Thoracic aorta (tissue), 2 donors: ENCODE measurements at places on chromosomes 2 and 18.

DNA sequence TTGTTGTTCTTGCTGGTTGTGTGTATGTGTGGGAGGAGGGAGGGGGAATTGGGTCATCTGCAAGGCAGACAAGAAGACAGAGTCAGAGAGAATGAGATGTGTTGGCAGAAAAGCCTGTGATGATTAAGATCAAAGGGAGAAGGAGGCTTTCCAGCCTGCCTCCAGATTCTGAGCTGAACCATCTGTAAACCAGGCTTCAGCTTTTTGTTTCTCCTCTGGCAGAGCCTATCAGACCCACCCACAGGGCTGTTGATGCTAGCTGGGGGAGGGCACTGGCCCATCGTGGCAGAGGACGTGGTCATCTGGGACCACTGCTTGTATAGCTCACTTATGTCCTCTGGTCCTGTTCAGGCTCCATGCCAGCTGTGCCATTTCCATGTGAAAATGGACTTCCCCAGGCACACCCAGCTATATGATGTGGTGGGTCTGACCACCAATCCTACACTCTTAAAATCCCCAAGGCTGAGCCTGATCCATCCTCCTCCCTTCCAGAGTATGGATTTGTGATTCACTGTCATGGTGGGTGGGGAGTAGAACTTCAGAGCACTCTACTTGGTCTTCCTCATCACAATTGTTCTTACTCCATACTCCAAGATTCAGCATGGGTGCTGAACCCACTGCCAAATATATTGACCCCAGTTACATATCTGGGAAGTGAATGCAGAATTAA, 27.8 kb upstream of the COL6A3 start:
- no peak overlapping the region for H3K27ac ChIP-seq
- peaks cover 9% of the 10 kb centered on the region for H3K4me1 ChIP-seq
- H3K27me3 ChIP-seq: no peaks in the 10 kb centered on the region

- no peaks in the 10 kb centered on the region for H3K4me1 ChIP-seq
- no peak overlapping the region for H3K4me3 ChIP-seq
Measured at GRCh38 chr18:28189400-28190239, 12.7 kb upstream of the CDH2 start.

- no peak for DNase-seq
- H3K27ac ChIP-seq: no peak overlapping the region
- no peak overlapping the region for H3K4me3 ChIP-seq
- H3K4me1 ChIP-seq: no peaks in the 10 kb centered on the region
- no peaks in the 10 kb centered on the region for H3K36me3 ChIP-seq
Measured at GRCh38 chr18:10329101-10329500, 125.3 kb upstream of the APCDD1 start.

- DNase-seq: no peak
- H3K27me3 ChIP-seq: no peaks in the 10 kb centered on the region
- no peak overlapping the region for H3K27ac ChIP-seq
- H3K4me1 ChIP-seq: no peaks in the 10 kb centered on the region
Measured at GRCh38 chr2:149679286-149679685, 91.7 kb upstream of the MMADHC start.

DNA sequence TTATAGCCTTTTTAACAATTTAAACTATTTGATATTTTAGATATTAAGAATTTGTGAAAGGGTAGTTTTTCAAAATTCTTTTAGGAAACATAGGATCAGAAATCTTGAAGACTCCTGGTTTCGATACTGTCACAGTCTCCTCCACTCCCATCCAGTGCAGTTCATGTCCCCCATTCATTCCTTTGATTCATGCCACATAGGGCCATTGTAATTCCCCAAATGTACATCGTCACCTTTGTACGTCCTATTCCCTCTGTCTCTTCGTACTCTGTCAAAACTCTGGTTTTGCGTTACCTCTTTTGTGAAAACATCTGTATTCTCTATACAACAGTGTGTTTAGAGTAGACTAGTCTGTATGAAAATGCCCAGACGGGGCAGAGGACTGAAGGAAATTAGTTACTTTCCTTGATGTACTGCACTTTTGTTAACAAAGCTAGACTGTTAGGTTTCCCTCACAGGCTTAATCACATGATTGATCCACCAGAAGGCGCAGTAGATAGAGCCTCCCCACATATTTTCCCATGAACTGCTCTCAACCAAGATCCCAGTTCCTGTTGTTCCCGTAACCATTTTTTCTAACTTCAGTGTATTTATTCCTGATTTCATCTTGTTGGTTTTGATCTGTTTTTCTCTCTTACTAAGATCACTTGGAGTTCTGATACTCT, 2.5 kb downstream of the MRPL35 start:
- H3K4me3 ChIP-seq: no peak overlapping the region
- no peaks in the 10 kb centered on the region for H3K27me3 ChIP-seq
- no peak overlapping the region for H3K27ac ChIP-seq
- DNase-seq: no peak

DNA sequence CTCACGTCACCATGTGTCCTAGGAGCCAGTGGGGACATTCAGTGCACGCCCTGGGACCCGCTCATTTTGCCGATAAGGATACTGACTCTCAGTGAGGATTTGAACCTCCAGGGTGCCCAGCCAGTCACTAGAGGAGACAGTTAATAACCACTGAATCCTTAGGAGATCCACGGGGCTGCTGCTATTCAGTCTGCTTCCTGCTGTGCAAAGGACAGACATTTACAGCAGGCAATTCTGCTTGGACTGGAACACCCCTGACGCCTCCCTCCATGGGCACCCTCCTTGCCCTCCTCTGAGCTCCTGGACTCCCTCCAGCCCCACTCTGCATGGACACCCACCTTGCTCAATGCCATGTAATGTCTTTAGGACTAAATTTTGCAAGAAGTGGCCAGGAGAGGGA, 265.5 kb downstream of the EIPR1 start:
- H3K4me3 ChIP-seq: no peak overlapping the region
- no peaks in the 10 kb centered on the region for H3K4me1 ChIP-seq
- no peak for DNase-seq
- H3K36me3 ChIP-seq: no peaks in the 10 kb centered on the region
- no peaks in the 10 kb centered on the region for H3K27me3 ChIP-seq
- H3K27ac ChIP-seq: no peak overlapping the region

DNA sequence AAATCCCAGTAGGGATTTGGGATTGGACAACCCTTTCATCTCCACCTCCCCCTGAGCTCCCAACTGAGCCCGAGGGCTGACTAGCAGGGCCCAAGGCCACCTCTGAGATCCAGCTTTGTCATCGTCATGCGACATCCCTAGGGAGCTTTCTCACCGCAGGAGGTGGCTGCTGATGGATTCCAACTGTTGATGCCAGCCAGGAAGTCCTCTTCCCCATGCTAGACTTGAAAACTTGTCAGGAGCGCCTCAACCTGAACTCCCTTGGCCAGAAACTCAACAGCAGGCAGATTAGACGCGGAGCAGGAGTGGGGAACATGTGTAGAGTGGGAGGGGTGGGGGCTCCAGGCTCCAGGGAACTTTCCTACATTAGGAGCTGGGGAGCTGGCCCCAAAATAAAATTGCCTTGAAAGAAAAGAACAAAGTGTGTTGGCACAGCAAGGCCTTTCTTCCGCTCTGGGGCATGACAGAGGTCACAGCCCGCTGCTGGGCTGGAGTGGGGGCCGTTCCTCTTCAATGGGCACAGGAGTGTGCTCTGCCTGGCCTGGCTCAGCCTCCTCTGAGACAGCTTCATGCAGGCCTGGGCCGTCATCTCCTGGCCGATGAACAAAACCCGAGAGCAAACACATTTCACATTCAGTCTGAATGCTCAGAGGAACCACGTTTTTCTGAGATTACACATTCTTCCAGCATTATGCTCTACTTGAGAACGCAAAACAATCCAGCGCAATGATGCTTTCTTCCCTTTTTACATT, 34.5 kb downstream of the EMILIN2 start:
- H3K4me1 ChIP-seq: peaks cover 29% of the 10 kb centered on the region
- H3K27ac ChIP-seq: peak overlapping the region; percentile 92
- no peak for DNase-seq

- H3K27ac ChIP-seq: no peak overlapping the region
- H3K27me3 ChIP-seq: no peaks in the 10 kb centered on the region
- H3K4me3 ChIP-seq: no peak overlapping the region
- DNase-seq: no peak
Measured at GRCh38 chr2:15120631-15121030, 440.5 kb downstream of the NBAS start.

DNA sequence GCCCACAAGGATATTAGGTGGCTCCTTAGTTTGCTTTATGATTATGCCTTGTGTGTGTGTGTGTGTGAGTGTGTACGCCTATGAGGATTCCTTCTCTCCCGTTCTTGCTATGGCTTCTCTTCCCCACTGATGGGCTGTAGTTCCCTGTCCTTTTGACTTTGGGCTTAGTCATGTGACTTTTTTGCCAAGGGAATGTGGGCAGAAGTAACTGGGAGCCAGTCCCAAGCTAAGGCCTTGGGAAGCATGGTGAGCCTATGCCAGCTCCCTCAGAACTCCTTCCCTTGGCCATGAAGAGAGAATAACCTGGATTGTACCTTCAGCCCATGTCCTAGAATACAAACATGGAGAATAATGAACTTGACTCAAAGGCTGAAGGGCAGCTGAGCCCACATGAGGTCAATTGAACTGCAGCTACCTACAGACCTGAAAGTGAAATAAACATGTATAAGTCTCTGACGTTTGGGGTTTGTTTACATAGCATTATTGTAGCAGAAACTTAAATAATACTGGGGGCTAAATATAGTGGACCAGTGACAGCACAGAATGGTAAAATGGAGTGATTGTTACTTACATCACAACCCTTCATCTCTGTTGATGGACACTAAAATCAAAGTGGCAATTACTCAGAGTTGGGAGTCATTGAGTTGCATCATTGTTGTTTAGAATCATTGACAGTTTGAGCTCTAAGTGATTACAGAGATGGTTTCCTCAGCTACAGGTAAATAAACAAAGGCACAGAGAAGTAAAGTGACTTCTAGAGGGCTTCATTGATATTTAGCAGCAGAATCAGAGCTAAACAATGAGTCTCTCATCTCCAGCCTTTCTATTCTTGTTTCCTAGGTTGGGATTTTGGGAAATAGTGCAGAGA, 15.3 kb upstream of the IL36G start:
- DNase-seq: no peak
- H3K4me1 ChIP-seq: no peaks in the 10 kb centered on the region
- no peak overlapping the region for H3K27ac ChIP-seq
- no peaks in the 10 kb centered on the region for H3K36me3 ChIP-seq
- no peak overlapping the region for H3K4me3 ChIP-seq

GRCh38 chr2:71551631-71551915, 98.2 kb downstream of the DYSF start:
- H3K4me3 ChIP-seq: no peak overlapping the region
- no peaks in the 10 kb centered on the region for H3K27me3 ChIP-seq
- H3K27ac ChIP-seq: no peak overlapping the region
- H3K36me3 ChIP-seq: no peaks in the 10 kb centered on the region
- no peak for DNase-seq
- H3K4me1 ChIP-seq: no peaks in the 10 kb centered on the region

DNA sequence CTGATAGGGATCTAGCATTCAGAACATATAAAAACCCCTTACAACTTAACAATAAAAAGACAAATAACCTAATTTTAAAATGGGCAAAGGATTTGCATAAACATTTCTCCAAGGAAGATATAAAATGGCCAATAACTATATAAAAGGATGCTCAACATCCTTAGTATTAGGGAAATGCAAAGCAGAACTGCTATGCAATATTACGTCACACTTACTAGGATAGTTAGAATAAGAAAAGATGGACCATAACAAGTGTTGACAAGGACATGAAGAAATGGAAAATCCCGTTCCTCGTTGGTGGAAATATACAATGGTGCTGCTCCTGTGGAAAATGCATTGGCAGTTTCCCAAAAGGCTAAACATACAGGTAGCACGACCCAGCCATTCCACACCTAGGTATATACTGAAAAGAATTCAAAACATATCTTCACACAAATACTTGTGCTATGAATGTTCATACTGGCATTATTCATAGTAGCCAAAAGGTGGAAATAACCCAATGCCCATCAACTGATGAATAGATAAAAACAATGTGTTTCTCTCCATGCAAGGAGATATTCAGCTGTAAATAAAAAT, 48.2 kb upstream of the REV1 start:
- H3K36me3 ChIP-seq: no peaks in the 10 kb centered on the region
- no peaks in the 10 kb centered on the region for H3K4me1 ChIP-seq

DNA sequence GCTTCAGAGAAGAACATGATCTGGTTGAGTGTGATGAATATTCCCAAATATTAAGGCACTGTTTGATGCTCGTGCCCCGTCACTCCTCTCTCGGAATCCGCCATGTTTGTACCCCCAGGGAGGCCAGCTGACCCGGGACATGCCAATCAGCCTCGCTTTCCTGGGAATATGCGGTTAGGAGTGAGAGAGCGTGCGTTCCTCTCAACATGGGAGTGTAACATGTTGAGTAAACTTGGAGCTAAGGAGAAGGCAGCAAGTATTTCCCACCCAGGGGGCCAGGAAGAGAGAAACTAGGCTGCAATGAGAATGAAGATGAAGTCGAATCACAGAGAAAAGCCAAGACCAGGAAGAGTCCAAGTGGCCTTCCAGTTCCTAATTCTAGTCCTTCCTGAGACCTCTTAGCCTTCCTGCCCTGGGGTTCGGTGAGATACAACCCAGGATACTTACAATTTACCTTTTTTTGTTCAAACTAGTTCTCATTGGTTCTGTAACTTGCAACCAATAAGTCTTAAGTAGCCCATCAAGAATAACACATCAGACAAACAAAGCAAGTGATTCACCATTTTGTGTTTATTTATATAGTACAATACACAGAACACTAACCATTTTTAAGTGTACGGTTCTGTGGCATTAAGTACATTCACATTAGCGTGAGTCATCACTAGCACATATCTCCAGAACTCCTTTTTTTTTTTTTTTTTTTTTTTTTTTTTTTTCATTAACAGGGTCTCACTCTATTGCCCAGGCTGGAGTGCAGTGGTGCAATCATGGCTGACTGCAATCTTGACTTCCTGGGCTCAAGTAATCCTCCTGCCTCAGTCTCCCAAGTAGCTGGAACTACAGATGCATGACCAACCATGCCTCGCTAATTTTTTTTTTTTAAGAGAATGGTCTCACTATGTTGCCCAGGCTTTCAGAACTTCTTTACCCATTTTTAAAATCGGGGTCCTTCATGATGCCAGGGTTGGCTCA, 36.4 kb upstream of the SLC1A4 start:
- no peaks in the 10 kb centered on the region for H3K4me1 ChIP-seq
- H3K27ac ChIP-seq: no peak overlapping the region
- H3K36me3 ChIP-seq: no peaks in the 10 kb centered on the region

DNA sequence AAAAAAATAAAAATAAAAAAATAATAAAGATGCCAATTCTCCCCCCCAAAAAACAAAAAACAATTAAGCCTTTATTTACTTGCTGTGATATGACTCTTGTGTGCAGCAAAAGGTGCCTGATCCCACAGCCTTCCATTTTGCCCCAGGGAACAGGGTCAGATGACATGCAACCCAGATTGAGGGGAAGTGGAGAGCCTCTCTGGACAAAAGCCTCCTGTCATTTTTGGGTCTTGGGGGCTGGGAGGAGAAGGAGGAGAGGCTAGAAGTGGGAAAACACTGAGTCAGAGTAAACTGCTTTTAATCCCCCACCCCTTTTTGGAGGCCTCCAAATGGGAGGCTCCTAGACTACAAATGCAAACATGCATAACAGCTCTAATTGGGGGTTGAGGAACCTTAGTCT, 46.6 kb upstream of the SCG2 start:
- peaks cover 2% of the 10 kb centered on the region for H3K4me1 ChIP-seq
- no peaks in the 10 kb centered on the region for H3K36me3 ChIP-seq
- no peaks in the 10 kb centered on the region for H3K27me3 ChIP-seq

- peaks cover 19% of the 10 kb centered on the region for H3K4me1 ChIP-seq
- H3K4me3 ChIP-seq: no peak overlapping the region
- H3K27me3 ChIP-seq: no peaks in the 10 kb centered on the region
- no peak overlapping the region for H3K27ac ChIP-seq
- no peaks in the 10 kb centered on the region for H3K36me3 ChIP-seq
- DNase-seq: peak; percentile 38
Measured at GRCh38 chr2:207330912-207331311, 165.2 kb upstream of the KLF7 start.
